C1 segment of cervical spinal cord (tissue), 14 donors: ENCODE measurements at places on chromosomes 3 and 15.

DNA sequence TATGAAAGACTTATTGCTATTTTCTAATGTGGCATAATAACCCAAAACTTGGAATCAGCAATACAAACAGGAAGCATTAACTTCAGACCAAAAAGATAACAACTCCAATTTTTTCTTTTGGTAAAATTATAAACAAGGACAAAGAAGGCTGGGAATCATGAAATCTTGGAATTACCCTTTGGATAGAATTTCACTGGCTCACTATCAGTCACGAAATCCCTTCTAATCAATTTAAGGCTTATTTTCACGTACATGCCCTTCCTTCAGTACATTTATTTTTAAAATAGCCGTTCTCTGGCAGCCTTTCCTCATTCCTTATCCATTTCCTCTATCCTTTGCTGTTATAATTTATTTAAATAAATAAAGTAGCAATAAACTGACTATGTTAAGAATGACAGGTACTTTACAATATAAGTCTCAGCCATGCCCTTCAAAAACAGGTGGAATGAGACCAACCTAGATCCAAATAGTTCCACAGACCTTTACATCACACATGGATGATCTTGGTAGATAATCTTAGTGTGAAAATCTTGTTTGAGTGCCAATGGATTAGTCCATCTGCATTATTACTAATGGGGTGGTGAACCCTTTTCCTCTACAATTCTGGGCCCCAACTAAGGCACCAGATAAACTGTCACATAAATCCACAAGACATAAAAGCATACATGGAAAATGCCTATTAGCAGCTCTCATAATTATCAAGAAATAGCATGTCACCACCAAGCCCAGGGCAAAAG, 38.9 kb downstream of the ABI3BP start:
- DNase-seq, result no peak

- DNase-seq, result no peak
These were observed 51.7 kb downstream of the CHSY1 start for GRCh38 chr15:101200181-101200580.

DNA sequence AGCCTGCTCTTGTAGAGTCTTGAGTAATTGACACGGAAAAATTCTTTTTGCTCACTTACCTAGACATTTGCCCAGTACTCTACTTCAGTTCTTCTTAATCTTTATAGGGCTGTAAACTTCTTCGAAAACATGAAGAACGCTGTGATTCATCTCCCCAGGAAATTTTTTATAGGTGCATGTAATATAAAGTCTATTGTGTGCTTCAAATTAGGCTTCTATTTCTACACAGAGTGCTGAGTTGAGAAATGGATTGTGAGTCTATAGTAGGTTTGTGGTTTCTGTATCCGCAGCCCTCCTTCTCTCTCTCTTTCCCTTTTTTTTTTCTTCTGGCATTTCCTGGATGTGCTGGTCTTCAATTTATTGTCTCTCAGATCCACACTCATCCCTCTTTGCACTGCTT, 183.3 kb upstream of the DCBLD2 start:
- no peak for DNase-seq

- no peak for DNase-seq
These were observed 58.7 kb upstream of the ARHGEF26 start for GRCh38 chr3:154062513-154062912.

DNA sequence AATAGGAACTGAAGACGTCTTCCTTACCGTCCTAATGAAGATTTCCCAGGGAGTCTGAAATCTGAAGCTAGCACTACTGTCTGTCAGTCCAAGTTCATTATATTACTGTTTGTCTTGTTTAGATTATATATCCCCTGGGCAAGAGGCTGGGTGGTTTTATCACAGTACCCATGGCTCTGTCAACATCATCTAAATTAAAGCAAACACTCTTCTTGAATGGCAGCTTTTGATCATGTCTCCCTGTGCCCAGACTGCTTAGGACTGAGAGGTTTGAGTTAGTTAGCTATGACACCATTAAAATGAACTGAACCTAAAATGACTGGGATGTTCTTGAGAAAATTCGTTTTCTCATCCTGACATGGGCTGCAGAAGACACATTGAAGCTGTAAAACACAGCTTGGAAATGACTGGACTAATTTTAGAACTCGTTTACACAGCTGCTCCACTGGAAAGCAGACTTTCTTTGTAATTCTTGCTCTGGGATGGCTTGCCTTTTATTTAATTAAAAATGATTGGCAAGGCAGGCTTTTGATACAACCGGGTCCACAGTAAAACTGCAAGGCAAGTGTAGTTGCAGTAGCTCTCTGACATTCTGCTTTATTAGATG, 243.5 kb downstream of the MFSD1 start:
- no peak for DNase-seq

- no peak for DNase-seq
These were observed 152.6 kb downstream of the GREM1 start for GRCh38 chr15:32870240-32871033.

DNA sequence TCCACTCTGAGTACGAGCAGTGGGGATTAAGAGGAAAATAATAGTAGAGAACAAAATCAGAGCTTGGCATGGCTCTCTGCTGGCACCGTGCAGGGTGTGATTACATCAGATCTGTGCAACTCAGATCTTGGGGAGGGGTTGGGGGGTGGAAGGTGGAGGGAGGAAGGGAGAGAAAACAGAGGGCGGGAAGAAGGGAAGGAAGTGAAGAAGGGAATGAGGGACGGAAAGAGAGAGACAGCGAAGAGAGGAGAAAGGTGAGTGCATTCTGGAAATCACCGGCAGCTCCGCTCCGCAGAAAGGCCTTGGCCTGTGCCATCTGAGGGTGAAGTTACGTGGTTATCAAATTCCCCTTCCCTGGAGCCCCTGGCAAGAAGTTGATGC, 31.0 kb upstream of the ADAMTS17 start:
- no peak for DNase-seq

DNA sequence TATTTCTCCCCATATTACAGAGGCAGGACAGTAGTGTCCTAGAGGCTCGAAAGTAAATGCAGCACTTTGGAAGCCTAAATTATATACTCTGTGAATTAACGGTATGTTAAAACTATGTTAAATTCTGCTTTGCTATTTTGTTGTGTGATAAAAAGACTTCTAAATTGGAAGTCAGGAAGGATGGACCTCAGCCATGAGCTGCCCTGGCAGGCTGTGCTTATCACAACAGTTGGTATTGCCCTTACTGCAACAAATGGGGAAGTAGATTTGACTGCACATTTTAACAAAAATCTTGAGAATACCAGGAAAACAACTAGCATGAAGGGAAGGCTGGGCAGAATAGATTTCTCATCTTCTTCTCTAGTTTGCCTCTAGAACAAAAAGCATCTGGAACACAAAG, 706.6 kb downstream of the SI start:
- no peak for DNase-seq

- DNase-seq, result no peak
These were observed 175.8 kb upstream of the MME start for GRCh38 chr3:154904328-154904727.

DNA sequence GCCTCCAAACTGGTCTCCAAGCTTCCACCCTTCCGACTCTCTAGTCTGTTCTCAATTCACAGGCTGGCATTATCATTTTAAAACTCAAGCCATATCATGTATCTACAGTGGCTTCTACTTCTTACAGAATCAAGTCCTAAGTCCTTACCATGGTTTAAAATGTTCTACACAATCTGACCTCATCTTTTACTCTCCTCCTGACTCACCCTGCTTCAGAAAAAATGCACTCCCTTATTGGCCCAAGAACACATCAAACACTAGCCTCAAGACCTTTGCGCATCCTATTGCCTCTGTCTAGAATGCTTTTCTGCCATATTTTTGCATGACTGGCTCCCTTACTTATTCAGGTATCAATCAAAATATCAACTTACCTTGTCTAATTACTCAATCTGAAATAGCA, 11.0 kb downstream of the MRPL3 start:
- DNase-seq, result no peak

- no peak for DNase-seq
These were observed 235.0 kb downstream of the ULK4 start for GRCh38 chr3:41726891-41727290.

- peak; percentile 39 for DNase-seq
These were observed 43.0 kb downstream of the ZBTB38 start for GRCh38 chr3:141411251-141411771.

- no peak for DNase-seq
These were observed 156.3 kb downstream of the HCN4 start for GRCh38 chr15:73212424-73212823.

DNA sequence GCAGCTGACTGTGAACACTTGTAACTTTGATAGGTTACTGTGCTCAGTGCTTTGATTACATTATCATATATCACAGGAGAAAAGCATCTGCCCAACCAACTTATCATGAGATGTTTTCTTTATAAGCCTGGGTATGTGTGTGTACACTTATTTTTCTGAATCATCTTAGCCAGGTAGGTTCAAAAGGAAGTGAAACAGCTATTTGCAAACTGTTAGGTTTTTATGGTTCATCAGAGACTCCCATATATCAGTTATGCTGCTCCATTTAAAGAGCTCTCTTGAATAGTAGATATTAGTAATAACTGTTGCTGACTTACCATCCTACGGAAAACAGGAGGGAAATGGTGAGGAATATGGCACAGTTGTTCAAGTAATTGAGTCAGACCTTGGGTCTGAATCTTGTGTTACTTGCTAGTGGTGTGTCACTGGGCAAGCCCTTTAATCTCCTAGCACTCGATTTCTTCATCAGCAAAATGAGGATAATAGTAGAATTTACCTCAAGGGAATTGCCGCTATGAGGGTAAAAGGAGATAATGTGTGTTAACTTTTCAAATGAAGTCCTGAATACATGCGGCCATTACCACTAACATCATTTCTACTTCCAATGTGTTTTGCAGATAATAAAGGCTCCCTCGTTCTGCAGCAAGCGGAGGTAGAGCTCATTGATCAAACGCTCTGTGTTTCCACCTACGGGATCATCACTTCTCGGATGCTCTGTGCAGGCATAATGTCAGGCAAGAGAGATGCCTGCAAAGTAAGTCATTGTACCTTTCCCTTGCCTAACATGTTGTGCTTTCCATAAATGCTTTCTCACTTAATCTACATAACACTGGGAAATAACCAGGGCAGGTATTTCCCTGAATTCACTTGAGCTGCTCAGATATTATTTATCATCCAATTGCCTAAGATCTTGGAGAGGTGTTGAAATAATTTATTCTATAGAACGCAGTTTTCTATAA, 7.8 kb upstream of the C3orf52 start:
- DNase-seq, result no peak

GRCh38 chr3:127546970-127547733, 43.4 kb downstream of the TPRA1 start:
- no peak for DNase-seq

GRCh38 chr3:39133093-39133490, 20.3 kb downstream of the CSRNP1 start:
- DNase-seq, result no peak

DNA sequence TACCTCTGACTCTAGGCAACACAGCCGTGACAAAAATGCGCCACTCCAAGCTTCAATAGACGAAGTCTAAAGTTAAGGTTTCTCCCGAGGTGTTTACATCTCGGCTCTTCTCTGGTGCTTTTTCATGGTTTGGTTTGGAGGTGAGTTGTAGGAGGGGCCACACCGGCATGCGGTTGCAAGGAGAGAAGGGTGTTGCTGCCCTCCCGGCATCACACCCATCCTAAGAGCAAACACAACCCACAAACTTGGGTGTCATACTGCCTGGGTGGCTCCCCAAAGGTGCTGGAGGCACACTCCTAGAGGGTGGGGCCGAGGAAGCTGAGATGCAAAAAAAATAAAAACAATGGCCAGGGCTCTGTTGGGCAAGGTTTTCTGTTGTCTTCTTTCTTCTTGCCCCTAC, 225.2 kb upstream of the ICE2 start:
- no peak for DNase-seq
